ENCODE measurements at places on chromosomes 4 and X.

GRCh38 chr4:48787056-48787455 is 7.0 kb upstream of the FRYL start:
- no peak for DNase-seq

- no peak for DNase-seq
Observed at GRCh38 chrX:1103360-1103759, 109.1 kb downstream of the CRLF2 start.

DNA sequence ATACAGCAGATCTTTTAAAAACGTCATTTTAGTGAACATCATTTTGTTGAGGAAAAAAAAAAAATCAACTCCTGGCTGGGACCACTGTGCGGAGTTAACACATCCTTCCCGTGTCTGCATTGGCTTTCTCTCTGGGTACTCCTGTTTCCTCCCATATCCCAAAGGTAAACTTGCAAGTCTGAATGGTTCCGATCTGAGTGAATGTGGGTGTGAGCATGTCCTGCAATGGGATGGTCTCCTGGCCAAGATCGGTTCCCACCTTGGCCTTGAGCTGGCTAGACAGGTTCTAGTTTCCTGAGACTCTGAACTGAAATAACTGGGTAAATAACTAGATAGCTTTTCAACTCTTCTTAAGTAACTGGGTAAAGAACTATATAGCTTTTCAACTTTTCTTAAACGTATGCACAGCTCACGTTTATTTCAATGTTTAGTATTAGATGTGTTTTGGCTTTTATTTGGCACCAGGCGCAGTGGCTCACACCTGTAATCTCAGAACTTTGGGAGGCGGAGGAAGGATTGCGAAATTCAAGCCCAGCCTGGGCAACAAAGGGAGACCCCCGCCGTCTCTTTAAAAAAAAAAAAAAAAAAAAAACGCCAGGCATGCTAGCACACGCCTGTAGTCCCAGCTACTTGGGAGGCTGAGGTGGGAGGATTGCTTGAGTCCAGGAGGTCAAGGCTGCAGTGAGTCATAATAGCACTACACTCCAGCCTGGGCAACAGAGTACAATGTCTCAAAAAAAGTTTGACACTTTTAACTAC is 14.0 kb downstream of the RBMX start:
- DNase-seq = no peak

GRCh38 chrX:86714441-86714840 is 566.2 kb downstream of the DACH2 start:
- DNase-seq = no peak

DNA sequence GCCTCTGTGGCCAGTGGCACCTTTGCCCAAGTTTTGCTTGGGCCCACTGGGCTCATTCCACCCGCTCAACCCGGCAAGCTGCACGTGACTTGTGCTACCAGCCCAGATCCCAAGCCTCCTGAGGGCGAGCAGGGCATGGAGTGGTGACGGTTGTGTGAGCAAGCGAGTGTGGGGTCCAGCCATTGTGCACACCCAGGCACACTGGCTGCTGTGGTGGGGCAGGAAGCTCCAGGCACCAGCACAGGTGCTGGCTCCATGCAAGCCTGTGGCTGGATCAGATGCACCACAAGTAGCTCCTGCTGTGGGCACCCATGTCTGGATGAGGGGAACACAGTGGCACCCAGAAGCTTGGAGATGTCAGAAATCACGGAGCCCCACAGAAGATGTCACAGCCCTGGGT is 557.0 kb upstream of the GNPDA2 start:
- DNase-seq = no peak

DNA sequence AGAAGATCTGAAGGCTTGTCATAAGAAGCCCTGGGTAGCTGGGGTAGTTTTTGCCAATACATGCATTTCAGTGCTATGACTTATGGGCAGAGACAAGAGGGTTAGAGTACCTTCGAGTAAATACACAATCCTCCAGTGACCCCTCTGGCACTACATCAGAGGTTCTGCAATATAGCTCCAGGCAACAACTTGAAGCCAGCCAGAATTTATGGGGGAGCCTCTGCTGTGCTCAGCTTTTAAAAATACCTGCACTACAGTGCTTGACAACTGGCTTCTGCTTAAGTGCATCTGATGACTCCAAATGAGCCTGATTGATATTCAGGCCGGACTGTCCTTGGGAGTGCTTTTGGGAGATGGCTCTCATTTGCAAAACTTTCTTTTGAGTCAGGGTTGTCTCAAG is 44.9 kb upstream of the SMAD1 start:
- no peak for DNase-seq
